ENCODE measurements at places on chromosomes 2 and 18.

DNA sequence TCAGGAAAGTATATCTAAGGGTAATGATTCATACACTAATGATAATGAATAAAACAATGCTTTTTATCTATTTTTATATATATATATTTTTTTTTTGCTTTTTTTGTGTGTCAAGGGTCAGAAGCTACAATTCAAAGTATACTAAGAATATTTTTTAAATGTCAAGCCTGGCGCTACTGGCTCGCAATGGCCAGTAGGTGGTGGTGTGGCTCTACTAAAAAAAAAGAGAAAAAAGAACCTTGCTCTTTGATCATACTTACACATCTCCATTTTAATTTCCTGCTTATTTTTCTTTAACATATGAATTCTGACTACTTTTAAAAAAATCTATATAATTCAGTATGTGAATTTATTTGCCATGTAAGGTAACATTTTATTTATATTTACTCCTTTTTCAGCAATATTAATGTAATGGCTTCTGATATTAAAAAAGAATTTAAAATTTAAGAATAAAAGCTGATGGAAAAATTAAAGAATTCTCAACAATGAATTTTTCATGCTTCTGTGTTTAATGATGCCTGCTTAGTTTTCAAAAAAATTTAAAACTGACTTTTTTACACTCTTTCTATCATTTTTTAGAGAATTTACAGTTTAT is 232.9 kb downstream of the GULP1 start:
- DNase-seq, result peak; percentile 2

GRCh38 chr2:7407001-7407400 is 489.8 kb downstream of the RNF144A start:
- DNase-seq, result no peak

GRCh38 chr2:46077522-46078107 is 219.6 kb upstream of the EPAS1 start:
- DNase-seq, result no peak

- DNase-seq, result no peak
Observed at GRCh38 chr2:238816291-238816690, 31.6 kb upstream of the TWIST2 start.

GRCh38 chr2:208024091-208024490 is 1.2 kb downstream of the PLEKHM3 start:
- DNase-seq, result no peak

GRCh38 chr2:219423652-219424377 is 5.6 kb downstream of the DES start:
- DNase-seq, result no peak

- DNase-seq, result no peak
Observed at GRCh38 chr2:233823731-233824121, 30.6 kb downstream of the HJURP start.

DNA sequence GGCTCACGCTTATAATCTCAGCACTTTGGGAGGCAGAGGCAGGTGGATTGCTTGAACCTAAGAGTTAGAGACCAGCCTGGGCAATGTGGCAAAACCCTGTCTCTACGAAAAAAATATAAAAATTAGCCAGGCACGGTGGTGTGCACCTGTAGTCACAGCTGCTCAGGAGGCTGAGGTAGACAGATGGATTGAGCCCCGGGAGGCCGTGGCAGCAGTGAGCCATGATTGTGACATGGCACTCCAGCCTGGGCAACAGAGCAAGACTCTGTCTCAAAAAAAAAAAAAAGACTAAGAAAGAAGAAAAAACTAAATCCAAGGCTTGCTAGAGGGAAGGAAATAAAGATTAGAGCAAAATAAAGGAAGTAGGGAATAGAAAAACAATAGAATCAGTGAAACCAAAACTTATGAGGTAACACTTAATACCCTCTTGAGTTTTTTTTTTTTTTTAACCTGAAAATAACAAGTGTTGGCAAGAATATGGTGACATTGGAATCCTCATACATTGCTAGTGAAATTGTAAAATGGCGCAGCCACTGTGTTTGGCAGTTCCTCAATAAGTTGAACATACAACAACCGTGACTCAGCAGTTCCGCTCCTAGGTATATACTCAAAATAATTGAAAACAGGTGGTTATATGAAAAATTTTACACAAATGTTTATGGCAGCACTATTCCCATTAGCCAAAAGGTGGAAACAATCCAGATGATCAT is 85.2 kb downstream of the EML4 start:
- no peak for DNase-seq

- DNase-seq, result no peak
Observed at GRCh38 chr18:32383050-32383819, 87.4 kb downstream of the GAREM1 start.

DNA sequence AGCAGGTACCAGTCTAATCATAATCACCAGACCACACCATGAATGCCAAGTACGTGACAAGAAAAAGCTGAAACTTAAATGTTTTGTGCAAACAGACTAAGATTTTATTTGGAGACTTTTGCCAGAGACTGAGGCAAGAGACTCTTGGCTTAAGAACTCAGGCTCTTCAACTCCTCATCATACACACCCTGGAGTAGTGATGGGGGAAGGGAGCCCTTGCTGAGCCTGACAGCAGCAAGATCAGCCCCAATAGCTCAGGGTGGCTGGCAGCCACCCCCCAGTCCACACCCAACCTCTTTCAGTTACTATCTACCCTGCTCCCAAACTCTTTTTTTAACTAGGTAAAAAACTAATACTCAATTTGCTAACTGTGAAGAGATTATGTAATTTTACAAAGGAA is 114.8 kb downstream of the CCBE1 start:
- DNase-seq, result no peak

GRCh38 chr2:29455200-29455860 is 340.1 kb downstream of the CLIP4 start:
- no peak for DNase-seq

GRCh38 chr18:69035756-69036155 is 237.9 kb downstream of the CCDC102B start:
- no peak for DNase-seq

- no peak for DNase-seq
Observed at GRCh38 chr18:49277395-49278036, 182.9 kb downstream of the DYM start.

DNA sequence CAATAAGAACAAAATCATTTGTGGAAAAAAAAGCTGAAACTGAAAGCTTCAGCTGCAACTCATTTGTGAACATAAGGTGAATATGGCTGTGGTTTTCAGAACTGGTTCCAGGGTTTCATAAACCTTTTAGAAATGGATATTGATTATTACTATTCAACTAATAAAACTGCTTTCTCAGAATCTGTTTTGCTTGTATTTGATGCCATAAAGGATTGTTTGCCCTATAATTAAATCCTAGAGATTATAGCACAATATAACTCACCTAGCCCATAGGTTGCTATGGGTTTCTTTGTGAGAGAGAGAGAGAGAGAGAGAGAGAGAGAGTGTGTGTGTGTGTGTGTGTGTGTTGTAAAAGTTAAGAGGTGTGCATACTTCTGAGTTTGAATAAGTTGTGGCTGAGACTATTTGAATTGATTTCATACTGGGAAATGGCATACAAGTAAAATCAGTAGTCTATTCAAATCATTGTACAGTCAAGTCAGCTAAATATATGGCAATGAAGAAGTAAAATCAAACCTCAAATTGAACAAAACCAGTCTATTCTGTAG is 339.2 kb downstream of the ARHGAP15 start:
- no peak for DNase-seq

DNA sequence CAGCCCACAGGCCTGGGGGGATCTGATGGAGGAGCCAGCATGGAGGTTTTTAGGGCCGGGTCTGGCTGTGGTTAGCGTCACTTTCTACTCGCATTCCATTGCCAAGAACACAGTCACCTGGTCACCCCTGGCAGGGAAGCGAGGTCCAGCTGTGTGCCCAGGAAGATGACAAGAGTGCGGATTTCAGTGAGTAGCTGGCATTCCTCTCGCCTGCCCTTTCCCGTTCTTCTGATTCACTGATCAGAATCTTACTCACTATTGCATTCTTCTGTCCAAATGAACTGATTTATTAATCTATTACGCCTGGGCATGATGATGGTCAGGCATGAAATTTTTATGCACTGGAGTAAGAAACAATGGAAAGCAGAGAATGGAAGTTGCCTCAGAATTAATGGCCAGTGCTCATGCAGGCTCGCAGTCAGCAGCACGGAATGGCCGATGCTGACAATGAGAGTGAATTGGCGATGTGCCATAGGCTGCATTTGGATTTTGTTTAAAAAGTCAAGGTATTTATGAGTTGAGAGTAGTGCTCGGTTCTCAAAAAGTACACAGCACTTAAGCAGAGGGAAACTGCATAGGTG is 76.4 kb upstream of the MGAT5 start:
- no peak for DNase-seq

DNA sequence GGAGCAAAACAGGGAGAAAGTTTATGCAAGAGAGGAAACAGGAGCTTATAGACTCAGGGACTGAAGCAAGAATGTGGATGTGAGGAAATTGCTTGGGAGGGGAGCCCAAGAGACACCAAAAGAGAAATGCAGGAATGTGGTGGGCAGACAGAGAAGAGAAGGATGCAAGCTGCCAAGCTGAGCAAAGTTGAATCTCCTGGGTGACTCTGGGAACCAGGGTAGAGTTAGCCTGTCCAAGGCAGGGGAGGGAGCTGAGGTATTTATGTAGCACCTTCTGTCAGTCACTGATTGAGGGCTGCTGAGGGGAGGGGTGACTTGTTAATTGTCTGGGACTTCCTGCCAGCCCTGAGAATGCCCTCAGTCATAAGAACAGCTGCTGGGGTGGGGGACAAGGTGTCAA is 464.3 kb downstream of the NBAS start:
- DNase-seq, result no peak

DNA sequence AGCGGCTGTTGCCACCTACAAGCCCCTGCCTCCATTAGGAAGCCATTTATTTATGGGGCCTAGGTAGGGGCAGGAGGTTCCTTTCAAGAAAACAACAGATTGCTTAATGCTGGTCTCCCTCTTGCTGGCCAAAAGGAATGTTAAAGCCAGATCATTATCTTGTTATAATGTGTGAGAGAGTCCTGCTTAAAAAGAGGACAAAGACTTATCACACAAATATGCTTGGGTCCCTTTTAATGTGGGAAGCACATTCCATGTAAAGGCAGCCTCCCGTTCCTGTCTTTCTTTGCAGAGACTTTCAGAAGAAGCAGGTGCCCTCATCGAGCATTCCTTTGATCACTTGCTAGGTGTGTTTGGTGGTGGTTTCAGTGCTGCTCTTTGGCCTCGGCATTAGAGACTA is 76.4 kb downstream of the AGAP1 start:
- DNase-seq, result no peak

DNA sequence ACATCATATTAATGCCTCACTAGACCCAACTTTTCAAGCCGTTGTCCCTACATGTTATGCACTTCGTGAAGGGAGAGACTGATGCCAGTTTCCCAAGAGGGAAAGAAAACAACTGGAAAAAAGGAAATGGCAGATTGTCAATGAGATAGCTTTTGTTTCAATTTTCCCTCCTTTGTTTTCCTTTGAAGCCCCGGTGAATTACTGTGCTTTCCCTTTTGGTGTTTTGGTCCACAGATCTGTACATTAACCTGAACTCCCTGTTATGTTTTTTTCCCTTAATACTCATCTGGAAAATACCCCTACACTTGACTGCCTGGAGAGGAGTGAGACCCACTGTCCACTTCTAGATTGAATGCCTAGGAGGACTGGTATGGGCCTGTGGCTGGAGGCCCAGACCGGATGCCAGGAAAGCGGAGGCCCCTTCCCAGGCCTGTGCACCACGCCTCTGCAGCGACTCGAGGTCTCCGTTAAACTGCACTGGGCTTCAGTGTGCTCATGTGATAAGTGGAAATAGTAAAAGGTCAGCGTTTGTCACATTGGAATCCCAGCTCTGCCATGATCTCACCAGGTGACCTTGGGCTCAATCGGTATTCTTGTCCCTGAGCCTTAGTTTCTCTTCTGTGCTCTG is 106.4 kb downstream of the GATA6 start:
- DNase-seq, result no peak

- DNase-seq, result no peak
Observed at GRCh38 chr2:240968731-240969624, 29.4 kb upstream of the SNED1 start.

DNA sequence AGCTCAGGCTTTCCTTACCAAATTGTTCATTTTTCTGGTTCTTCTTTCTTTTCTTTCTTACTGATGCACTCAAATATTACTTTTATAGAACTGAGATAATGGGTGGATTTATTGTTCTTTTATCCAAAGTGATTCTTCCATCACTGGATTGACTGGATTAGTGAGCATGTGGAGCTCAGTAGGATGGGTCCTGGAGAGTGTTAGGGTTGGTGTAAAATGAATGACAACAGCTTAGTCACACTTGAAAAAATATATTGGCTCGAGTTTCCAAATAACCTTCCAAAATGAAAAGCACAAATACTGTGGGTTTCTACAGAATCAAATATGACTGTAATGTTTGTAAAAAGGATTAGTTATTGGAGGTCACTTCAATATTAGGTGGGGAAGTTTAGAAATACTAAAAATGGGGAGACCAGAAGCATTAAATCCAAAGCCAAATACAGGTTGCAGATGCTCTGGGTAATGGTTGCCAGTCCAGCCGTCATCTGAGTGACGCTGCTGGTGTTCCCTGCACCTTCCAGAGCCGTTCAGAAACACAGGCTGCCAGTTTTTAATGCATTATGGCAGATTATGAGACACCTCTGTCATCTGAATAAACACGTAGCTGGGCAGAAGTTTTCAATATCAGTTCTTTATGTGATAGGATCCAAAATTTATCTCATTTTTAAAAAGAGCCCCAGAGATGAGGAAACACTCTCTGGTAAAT is 294.8 kb upstream of the NRP2 start:
- no peak for DNase-seq

Measured in activated naive CD4-positive, alpha-beta T cell treated with Interleukin-2 at 50 U/mL for 16 hours (primary cell).